ENCODE measurements at places on chromosomes 3 and 15.

- no peak for DNase-seq
Observed at GRCh38 chr3:122000936-122001605, 21.0 kb downstream of the ILDR1 start.

DNA sequence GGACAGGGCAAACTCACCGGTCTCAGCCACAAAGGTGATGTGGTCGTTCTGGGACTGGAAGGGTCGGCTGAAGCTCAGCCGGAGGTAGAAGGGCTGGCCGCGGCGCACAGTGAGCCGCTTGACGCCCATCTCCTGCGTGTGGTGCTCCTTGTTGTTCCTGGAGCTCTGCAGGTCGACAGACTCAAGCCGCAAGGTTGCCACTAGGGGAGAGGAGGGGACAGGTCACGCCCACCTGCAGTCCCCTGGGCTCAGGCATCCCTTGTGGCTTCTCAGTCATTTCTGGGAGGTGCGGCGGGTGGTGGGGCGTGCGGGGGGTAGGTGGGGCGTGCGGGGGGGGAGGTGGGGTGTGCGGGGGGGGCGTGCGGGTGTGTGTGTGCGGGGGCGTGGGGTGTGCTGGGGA, 26.7 kb upstream of the TGM5 start:
- no peak for DNase-seq

DNA sequence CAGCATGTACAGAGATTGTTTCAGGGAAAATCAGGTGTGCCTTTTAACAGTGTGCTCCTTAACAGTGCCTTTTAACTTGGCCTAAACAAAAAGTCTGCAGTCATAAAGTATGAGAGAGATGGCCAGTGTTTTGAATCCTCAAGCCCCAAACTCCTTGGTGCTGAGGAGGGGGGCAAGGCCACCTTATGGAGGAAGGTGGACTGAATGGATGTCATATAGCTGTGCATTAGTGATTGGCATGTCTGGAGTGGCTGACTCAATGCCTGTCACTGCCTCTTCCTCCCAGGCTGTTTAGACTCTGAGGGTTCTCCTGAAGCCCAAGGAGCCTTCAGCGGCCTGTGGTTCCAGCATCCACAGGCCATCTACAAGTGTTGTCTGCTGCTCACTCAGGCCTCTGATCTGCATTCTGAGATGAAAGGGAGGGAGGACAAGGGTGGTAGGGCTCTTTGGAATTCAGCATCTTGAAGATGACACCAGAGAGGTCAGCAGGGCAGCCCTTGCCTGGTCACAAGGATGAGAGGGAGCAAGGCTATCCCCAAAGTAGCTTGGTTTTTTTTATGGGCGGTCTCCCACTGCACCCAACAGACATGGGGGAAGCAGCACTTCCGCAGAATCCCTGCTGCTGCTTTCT, 1.5 kb downstream of the FOXL2NB start:
- DNase-seq: no peak

DNA sequence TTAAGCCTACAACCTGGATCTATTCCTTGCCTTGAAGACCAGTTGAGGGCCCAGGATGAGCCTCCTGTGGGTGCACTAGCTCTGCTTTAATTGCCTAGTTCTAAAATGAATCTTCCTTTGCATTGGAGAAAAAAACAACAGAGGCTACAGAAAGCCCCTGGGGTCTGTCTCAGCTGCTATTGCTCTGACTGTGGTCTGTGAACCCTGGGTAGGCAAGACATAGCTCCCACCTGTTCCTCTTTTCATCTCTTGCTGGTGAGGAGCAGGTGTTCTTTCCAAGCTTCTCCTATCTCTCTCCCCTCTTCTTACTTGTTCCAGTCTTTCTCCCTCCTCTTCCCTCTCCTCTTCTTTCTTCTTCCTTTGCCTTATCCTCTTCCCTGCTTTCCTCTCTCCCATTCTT, 28.8 kb downstream of the RBP2 start:
- no peak for DNase-seq
